ENCODE measurements at places on chromosomes 3 and 15.

DNA sequence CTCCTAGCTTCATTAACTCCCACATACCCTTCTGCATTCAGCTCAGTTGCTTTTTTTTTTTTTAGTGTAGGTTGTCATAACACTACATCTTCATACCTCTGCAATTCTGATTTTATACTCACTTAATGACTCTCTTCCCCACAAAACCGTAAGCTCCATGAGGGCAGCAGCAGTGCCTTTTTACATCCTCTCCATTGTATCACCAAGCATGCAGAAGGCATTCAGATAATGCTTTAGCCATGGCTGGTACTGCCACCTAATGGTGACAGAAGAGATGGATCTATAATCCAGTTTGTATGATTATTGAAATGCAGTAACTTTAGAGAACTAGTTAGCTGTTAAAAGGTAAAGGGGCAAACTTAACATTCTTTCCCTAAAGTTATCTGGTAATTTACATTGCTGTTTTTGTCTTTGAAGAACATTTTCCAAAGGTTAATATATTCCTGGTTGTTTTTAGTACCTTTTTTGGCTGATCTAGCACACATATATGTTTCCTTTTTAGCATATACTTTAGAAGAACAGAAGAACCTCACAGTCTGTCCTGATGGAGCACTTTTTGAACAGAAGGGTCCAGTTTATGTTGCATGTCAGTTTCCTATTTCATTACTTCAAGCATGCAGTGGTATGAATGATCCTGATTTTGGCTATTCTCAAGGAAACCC is 36.8 kb downstream of the ATP1B3 start:
- DNase-seq = peak; percentile 63

DNA sequence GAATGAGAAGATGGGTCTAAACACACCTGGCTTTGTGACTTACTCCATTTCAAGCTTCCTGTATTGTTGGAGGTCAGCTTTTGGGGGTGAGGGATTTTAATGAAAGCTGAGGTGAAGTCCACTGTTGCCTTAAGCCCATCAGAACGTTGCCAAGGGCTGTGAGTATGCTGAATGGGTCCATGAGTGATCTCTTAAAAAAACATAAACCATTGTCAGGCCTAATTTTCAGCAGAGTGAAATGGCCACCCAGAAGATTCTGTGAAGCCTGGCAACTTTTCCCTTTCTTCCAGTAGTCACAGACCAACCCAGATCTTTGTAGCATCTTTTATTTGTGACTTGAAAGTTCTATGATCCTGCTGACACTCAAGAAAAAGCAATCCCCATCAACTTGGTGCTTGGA is 87.0 kb downstream of the SMAD3 start:
- DNase-seq = no peak

GRCh38 chr3:39960515-39961191 is 151.2 kb downstream of the MYRIP start:
- no peak for DNase-seq

DNA sequence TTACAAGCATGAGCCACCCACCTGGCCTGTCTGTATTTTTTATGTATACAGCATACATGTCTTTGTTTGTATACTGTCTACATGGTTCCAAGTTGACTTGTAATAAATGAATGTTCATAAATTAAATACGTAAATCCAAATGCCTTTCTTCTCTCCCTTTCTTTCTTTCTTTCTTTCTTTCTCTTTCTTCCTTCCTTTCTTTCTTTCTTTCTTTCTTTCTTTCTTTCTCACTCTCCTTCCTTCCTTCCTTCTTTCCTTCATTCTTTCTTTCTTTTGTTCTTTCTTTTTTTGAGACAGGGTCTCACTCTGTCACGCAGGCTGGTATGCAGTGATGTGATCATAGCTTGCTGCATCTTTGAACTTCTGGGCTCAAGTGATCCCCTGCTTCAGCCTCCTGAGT is 17.1 kb upstream of the ZNF710 start:
- DNase-seq = no peak

GRCh38 chr15:84633311-84634227 is 20.5 kb downstream of the WDR73 start:
- peak; percentile 79 for DNase-seq

DNA sequence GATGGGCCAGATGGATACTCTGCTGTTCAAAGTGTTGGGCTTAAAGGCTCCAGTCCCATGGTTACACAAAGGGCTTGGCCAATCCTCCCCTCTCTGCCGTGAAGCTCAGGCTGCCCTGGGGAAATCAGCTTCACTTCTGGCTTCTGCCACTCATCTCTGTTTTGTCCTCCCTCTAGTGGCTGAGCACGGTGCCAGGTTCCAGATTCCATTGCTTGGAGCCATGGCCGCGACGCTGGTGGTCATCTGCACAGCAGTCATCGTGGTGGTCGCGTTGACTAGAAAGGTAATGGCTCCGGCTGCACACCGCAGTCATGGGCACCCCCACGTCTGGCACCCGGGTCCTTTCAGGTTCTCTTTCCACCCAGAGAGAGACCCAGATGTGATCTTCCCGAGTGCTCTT is 5.6 kb downstream of the TIGIT start:
- DNase-seq = peak; percentile 68

- no peak for DNase-seq
Observed at GRCh38 chr3:177778633-177779032, 581.4 kb upstream of the TBL1XR1 start.
